Activated naive CD8-positive, alpha-beta T cell treated with anti-CD3 and anti-CD28 coated beads, Interleukin-2, amount 50 U/mL, for 16 hours (primary cell): ENCODE measurements at places on chromosomes 5 and 9.

GRCh38 chr9:4371108-4371507 lies 71.2 kb upstream of the GLIS3 start:
- DNase-seq: no peak

- DNase-seq: no peak
Measured at GRCh38 chr5:115317736-115318135, 21.3 kb upstream of the CCDC112 start.

- DNase-seq: no peak
Measured at GRCh38 chr5:89129941-89130340, 247.0 kb upstream of the MEF2C start.

DNA sequence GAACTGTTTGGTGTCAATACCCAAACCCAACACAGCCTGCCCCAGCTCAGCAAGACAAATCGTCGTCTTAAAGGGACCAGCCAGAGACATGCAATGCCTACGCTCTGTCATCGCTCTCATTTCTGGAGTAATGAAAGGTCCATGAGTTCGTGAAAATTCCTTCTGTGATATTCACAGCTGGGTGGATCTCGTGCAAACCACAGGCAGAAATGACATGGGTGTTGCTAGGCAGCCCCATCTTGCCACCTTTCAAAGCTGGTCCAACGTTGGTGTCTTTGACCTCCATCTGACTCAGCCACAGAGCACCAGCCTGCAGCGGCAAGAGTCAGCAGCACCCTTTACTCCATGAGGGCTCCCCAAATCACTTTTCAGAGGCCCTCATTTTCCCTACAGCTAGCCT lies 215.3 kb downstream of the SLIT3 start:
- no peak for DNase-seq

DNA sequence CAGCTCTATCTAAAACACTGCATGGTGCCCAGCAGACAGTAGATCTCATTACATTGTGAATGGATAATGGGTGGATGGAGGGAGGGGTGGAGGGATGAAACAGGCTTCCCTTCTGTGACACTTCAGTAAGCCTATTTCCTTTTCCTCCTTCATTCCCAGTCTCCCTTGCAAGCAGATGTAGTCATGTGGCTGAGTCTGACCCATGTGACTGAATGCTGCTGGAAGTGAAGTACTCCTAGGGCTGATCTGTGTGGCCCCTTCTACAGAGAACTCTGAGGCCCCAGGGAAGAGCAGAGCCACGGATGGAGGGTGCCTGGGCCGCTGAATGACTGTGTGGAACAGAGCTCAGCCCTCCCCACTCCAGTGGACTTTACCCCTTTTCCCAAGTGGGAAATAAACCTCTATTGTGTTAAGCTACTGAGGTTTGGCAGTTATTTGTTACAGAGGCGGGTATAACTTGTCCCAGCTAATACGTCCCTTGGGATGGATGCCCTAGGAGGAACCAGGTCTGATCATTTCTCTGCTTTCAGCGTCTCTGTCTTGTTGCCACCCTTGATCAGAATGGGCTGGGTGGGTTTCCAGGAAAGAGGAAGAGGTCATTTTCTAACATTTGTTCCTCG lies 176.1 kb upstream of the MVB12B start:
- DNase-seq: no peak

DNA sequence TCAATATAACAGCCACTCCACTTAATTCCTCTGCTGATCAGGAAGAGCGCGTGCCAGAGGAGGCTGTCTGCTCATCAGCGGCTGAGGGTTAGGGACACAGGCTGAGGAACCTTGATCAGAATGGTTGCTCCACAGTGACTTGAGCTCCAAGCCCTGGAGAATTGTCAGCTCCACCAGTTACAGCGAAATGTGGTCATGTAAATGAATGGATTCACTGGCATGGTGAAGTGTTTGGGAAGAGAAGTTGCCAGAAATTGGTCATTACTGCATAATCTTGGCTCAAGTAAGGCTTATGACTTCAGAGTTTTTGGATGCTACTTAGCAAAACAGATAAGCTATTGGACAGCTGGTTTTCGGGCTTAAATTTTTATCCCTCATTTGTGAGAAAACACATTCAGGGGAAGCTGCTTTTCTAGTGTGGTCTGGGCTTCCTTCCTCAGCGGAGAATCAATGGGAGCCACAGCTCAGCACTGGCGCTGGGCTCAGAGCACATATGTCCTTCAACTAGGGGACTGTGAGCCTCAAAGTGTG lies 65.0 kb downstream of the PRRT1B start:
- no peak for DNase-seq

DNA sequence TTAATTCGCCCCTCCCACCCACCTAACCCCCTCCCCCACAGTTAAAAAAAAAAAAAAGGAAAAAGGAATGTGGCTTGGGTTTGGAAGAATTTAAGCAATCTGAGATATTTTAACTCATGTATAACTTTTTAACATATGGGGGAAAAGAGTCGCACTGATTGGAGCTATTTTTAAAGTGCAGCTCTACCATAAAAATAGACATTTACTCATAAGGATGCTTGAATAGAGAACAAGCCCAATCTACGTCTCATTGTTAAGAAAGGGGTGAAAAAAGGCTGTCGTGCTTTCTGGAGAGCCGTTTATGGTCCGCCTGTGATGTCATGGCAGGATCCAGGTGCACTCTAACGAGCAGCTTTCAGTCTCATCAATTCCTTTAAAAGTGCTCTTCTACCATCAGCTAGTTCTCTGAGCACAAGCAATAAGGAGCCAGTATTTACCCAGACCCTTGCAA lies 142.4 kb downstream of the ELAVL2 start:
- DNase-seq: no peak

DNA sequence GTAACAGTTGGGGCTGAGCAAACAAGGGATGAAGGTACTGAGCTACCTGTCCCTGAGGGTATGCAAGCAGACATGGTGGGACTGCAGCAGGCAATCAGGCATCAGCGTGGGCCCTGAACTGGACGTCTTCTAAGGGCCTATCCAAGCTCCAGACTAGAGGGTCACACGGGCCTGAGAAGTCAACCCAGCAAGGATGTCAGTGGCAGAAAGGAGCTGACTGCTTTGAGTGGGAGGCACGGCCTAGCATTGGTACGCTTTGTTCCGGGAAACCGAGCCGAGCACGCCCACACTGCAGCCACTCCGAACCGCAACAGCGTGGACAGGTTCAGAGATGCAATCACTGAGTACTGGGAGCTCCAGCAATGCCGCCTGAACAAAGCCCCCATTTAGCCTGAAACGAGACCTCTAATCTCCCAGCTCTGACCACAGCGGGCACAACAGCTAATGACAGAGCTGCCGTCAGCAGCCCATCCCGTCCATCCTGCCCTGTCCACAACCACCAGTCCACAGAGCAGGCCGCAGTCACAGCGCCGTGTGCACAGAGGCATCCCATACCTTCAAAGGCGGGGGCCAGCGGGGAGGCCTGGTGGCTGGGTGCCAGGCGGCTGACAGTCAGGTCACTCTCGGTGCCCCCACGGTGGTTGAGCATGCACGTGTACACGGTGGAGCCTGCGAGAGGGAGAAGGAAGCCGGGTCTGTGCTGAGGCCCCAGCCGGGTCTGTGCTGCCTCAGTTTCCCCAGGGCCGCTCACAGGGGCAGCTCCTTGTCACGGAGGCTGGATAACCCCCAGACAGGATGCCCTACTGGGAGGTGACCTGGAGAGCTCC lies 44.2 kb downstream of the SARDH start:
- no peak for DNase-seq

DNA sequence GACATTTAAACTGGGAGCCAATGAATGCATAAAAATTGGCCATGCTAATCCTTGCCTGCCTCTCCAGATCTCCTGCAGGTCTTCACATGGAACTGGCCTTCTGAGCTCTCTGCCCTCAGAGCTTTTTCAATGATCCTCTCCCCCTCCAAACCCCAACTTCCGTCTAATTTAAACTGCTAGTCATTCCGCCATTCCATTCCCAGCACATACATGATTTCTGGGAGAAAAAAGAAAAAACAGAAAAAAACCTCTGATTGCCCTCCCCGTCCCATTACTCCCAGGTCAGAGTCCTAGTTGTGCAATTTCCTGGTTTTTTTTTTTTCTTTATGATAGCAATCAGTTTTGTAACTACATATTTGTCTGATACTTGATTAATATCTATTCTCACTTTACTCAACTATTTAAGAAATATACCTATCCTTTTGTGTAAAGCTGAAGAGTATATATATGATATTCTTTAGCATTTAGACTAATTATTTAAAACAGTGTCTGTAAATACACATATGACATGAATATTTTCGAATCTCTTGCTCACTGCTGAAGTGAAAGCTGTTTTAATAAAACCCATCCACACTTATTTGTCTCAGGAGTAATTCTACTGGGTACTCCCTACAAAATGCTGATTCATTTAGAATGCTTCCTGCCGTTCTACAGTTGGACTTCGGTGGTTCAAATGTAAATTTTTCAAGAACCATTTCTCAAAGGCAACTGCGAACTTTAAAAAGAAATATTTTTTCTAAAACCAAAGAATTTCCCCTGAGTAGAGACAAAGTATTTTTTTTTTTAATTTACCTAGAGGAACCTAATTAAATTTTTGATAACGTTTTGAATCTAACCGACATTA lies 1.6 kb downstream of the HINT1 start:
- DNase-seq: no peak

- no peak for DNase-seq
Measured at GRCh38 chr5:35438786-35439185, 178.9 kb upstream of the SPEF2 start.

DNA sequence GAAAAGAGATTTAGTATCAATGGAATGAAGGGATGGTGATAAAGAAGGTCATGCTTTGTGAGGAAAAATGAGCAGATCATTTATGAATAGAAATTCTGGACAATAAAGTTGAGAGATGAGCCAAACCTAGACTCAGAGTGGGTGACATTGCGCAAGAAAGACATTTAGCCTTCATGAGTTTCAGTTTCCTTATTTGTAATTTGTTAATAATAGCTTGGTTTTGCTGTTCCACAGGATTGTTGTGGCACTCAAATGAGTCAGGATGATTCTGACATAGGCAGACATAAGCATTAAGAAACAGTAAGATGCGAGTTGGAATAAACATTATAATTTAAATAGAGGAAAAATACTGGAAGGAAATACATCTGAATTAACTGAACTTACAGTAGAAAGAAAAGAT lies 34.8 kb downstream of the ITGA2 start:
- no peak for DNase-seq

- DNase-seq: no peak
Measured at GRCh38 chr5:126919566-126919965, 110.8 kb downstream of the MARCHF3 start.

DNA sequence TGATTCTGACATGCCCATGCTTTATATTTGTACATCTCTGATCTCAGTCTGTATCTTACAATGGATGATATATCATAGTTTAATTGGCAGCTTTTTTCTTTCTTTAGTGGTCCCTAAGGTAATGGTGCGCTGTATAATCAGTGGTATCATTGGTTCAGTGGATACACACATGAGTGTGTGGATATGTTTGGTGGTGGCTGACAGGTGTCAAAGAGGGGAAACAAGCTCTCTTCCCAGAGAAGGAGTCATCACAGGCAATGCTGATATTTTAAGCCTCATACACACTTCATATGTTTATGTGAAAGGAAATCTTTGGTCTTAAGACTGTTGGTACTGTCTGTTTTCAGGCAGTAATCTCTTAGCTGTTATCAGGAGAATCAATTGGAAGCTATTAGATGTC lies 52.1 kb upstream of the KIAA1958 start:
- DNase-seq: no peak

GRCh38 chr9:115155037-115155436 lies 37.1 kb upstream of the TNC start:
- no peak for DNase-seq

DNA sequence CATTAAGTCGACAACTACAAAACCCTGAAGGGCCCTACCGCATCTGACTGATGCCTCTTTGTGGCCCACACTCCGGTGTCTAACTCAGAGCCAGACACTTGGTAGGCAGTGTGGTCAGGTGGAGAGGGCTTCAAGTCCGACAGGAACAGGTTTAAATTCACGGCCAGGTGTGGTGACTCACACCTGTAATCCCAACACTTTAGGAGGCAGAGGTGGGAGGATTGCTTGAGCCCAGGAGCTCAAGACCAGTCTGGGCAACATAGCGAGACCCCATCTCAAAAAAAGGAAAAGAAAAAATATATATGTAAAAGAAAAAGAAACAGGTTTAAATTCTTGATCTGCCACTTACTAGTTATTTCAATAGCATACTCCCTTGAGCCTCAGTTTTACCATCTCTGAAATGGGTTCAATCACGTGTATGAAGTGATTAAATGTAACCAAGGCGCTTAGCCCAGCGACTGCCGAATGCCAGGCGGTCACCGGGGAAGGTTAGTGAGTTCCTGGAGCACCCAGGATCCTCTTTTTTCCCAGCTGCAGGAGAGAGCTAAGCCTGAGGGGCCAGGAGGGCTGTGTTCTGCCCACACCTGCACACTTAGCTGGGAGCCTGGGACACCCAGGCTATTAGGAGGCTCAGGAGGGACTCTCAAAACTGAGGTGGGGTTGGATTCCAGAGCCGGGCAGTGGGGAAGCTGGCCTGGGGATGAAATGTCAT lies 943 bp downstream of the CLTB start:
- DNase-seq: no peak

DNA sequence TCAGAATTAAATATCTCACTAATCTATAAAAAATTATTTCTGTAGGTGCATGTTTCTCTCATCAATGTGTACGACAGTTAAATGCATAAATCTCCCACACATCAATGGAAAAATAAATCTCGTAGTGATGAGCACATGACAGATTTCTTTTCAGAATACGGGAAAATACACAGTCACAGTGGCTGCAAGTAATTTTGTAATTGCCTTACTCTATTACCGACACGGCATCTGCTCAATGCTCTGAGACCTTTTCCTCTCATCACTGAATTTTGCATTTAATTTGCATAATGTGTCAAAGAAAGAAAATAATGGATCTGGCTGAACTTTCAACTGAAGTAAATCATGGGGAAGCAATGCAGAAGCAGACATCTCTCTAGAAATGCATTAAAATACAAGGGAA lies 37.2 kb downstream of the PDE4D start:
- no peak for DNase-seq

GRCh38 chr9:74958587-74958986 lies 5.9 kb upstream of the C9orf40 start:
- no peak for DNase-seq

GRCh38 chr5:58735637-58736036 lies 152.8 kb downstream of the RAB3C start:
- no peak for DNase-seq

DNA sequence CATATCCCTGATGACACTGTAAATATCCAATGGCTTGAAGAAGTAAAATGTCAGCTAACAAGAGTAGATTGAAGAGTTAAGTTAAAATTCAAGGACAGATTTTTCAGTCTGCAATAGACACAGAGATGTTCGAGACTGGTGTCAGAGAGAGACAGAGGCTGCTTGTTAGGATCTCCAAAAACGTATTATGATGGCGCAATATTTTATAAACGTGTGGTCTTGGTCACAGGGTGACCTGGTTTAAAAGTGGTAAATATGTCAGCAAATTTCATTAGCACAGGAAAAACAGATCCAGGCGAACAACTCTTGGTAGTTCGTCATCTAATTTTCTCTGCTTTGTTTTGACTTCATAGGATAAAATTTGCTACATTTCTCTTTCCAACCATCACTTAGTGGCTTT lies 317.4 kb downstream of the MCTP1 start:
- no peak for DNase-seq

GRCh38 chr9:116287721-116288120 lies 134.1 kb downstream of the PAPPA start:
- DNase-seq: no peak

GRCh38 chr5:59826996-59827395 lies 66.5 kb downstream of the PDE4D start:
- DNase-seq: no peak

GRCh38 chr5:127649018-127649439 lies at the start of gene CTXN3:
Gene CTXN3, plus strand, starts transcription at chr5:127649082. Its CDS starts 8,440 bp downstream, at chr5:127657522.
- no peak for DNase-seq

GRCh38 chr9:6132650-6133049 lies 83.0 kb upstream of the IL33 start:
- DNase-seq: no peak

- DNase-seq: no peak
Measured at GRCh38 chr9:70615464-70616138, 201.1 kb upstream of the KLF9 start.
